ENCODE measurements at places on chromosomes 2 and 18. TPM values are rescaled to one million over a fixed set of nuclear protein-coding genes. Genes with fewer than 3 reads are reported as not detected.

CNGA3 gene
- total RNA-seq = not detected

PRLH gene
- not detected for total RNA-seq

UGT1A9 gene
- total RNA-seq = 0.08 TPM

FAM237A gene
- total RNA-seq = not detected

GRCh38 chr2:232888099-232888836 lies 18.2 kb downstream of the SNORC start:
- no peak for ATAC-seq

DNA sequence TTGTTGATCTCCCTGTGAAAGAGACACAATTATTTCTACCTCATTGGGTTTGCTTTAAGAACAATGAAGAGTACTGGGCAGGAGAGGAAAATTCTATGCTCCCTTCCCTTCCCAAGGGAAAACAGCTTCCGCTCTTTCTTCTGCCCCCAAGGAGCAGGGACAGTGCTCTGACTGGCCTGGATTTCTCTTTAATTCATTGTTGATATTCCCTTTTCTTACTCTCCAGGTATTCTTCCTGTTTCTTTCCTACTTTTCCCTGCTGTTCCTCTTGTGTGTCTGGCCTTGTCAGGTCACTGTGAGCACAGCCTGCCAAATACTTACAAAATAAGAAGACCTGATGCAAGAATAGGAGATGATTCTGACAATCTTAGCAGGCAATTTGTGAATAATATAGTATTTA lies 49.6 kb upstream of the SPAG16 start:
- ATAC-seq = no peak

DNA sequence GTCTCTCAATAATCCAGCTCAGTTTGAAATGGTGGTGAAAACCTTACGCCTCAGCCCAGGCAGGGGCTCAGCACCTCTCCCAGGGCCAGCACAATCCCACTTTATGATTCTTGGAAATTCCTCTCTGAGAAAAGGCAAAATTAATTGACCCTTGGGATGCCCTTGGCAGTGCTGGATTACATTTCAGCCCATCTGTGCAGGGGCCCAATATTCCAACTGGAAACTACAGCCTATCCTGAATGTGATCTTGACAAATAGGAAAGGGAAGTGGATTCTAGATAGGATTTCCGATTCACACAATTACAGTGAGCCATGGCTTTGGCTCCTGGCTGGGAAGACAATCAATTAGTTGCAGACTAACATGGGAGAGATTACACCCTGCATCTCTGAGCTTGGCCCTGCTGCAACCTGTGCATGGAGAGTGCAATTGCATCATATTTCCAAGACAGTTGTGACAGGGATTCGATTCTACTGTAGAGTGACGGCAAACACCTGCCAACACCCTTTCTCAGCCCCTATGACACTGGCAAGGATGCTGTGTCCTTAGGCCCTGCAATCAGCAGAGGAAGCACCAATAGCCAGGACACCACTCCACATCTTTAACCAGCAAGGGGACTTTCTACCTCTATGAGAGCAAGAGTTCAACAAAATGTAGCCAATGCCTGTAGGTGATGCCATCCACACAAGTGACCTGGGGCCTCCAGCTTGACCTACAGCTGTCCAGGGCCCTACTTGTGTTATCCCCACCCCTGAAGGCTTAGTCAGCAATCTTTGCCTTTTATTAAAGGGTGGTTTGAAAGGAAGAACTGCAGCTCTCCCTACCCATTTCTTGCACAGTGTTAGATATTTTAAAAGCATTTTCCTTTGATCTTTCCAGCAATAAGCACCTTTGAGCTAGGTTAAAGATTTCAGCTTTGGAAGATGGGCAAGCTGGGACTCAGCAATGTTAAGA lies 187.2 kb upstream of the HS6ST1 start:
- ATAC-seq = peak; percentile 5

- ATAC-seq = peak; percentile 65
Measured at GRCh38 chr2:127768775-127769479, 42.0 kb downstream of the WDR33 start.

GRCh38 chr2:15667809-15668556 lies 76.3 kb downstream of the DDX1 start:
- no peak for ATAC-seq

GRCh38 chr2:205633994-205634393 lies 48.3 kb upstream of the NRP2 start:
- ATAC-seq = no peak

DNA sequence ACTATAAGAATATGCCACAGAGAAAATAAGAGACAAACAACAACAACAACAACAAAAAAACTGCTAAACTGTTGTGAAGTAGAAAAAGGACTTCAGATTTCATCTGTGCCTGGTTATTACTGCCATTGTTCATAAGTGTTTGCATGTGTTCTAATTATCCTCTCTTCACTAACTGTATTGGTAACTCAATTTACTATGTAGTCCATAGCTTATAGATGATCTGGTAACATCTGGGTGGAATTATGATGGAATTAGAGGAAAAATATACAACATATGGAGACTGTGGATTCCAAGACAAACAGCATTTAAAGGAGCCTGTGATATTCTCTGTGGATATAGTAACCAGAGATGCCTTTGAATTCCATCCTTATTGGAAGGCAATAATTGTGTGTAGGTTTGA lies 1891.5 kb upstream of the PIK3C3 start:
- no peak for ATAC-seq

DNA sequence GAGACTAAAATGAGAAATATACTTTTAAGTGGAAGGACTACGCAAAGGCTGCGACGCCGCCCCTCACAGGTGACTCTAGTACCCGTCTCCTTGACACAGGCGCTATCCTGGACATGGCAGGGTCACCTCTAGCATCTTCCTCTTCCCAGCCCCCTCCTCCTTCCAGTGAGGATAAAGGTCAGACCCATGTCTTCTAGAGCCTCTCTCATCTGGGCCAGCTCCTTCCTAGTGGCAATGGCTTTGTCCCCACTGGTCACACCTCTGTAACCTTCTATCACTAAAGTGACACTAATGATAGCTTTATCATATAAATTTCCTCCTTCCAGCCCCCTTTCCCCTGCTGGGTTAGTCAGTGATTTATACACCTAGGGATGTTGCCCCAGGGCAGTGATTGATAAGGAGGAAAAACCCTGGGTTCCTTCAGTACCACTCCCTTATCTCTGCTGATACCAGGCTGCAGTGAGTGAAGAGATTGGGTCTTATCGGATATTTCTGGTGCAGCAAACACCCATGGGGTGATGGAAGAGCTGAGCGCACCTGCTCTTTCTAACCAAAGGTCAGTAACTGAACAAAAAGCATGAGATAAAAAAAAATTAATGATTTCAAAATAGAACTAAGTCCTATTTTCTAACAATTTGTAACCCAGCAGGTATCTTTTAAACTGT lies 62.0 kb upstream of the FZD5 start:
- no peak for ATAC-seq

DNA sequence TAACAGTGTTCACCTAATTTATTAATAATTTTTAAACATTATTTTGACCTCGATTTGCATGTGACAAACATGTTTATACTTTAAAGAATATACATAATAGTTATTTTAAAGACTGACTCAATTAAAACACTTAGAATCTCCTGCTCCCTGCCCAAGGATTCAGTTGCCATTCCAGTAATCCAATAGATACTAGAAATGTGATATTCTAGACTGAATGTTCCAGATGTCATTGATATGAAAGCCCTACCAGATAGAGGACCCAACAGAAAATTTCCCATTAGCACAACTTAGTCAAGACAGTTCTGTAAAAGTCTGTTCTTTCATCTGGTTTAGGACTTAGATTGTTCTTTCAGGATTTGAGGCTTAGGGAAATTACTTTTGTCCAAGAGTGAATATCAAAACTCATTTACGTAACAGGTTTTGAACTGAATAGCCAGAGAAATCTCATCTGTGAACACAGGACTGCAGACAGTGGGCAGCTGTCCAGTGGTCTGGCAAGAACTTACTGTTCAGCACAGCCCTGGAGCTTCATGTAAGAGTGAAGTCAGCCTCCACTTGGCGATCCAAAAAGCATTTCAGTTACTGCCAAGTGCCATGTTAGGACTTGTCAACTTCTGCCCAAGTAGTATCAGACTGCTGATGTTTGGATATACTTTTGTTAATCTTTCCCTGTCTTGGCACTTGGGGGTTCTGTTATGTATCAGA lies 77.5 kb downstream of the OSBPL6 start:
- ATAC-seq = peak; percentile 69

GRCh38 chr2:144084114-144084661 lies 435.7 kb downstream of the ZEB2 start:
- no peak for ATAC-seq

DNA sequence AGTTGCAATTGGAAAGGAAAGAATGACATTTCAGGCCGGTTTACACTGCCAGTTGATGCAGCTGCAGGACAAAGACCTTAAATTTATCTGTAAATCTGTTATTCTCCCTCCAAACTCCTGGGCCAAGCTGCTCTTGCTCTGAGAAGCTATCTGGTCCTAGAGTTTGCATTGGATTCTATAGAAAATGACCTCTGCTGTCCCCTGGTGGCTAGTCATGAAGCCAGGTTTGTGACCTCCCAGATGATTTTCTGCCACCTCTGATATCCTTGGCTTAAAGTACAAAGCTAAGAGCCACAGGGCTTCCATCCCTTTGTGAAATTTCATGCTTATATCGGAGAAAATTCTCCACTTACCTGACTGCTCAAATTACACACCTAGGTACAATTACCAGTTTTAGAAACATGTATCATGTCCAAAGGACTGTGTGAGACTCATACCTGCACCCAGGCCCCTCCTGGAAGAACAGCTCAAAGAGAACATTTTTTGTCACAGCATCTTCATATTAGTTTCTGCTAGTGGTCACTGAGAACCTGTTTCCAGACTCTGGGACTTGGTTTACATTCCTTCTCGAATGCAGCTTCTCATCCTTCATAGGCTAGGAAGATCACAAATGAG lies 28.9 kb upstream of the IER3IP1 start:
- ATAC-seq = peak; percentile 48

DNA sequence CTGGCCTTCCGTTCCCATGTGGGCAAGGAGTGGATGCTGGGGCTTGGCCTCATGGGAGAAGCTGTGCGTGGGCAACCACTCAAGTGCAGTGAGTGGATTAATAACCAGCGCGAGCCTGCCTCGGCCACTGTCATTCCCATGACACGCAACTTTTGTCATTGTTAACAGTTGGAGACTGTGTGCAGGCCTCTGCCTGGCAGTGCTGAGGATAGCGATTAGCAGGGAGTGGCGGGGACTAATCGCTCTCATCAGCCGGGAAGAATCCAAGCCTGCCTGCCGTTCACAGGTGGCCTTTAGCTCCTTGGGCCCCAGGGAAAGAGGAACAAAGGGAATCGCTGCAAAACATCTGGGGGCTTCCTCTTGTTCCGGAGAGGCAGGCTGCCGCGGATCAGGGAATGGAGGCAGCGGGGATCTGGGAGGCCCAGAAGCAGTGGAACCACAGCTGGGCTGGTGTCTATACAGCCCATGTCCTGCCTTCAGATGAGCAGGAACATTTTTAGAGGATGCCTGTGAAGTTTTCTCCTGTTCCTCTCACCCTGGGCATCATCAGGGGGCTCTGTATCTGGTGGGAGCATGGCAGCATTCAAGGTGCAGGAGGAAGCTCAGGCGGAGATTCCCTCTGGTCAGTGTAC lies 53.8 kb downstream of the CTIF start:
- no peak for ATAC-seq

GRCh38 chr2:218024871-218025270 lies 22.1 kb upstream of the TNS1 start:
- ATAC-seq = no peak

- ATAC-seq = no peak
Measured at GRCh38 chr2:126799301-126799700, 99.4 kb upstream of the TEX51 start.

DNA sequence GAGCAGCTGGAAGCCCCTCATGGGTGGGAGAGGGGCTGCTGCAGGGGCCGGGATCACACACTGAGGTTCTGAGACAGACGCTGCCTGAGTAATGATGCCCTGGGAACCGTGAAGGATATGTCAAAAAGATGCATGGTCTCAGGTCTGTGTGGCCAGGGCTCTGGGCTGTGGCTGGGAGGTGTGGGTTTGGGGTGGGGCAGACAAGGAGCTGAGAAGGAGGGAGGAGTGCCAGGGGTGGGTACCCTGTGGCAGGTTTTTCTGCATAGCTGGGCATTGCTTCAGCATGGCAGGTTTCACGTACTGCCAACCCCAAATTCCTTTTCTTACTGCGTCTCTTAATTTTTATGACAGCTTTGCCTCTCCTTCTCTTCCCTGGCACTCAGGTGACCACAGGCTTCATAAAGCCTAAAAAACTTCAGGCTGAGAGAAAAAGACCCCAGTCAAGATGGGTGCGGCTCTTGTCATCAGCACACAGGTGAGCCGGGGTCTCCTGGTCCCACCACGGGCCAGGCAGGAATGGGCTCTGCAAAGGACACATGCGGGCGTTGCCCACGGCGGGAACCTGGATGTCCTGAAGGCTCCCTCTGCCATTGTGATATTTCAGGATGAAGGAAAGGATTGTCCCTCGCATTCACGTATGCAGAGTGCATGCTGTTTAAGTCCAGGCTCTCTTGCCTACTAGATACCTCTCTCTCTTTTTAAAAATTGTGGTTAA lies 18.0 kb downstream of the MALL start:
- peak; percentile 78 for ATAC-seq

GRCh38 chr18:77495079-77495478 lies 245.4 kb downstream of the GALR1 start:
- no peak for ATAC-seq

GRCh38 chr2:68931799-68932198 lies 20.9 kb downstream of the GKN2 start:
- ATAC-seq = no peak

DNA sequence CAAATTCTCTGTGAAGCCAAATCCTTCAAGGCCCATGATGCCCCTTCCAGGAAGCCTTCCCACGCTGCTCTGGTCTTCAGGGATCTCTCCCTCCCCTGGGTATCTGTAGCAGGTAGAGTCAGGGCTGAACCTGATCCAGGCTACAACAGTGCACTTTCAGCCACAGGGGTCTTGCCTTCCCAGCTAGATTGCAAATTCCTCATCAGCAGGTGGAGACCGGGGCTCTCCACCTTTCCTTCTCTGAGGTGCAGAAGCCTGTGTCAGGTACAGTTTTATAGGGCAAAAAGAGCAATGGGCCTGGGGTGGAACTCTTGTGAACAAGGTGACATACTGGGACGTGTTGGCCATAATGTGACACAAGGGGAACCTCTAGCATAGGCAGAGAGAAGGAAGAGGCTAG lies 312.9 kb downstream of the MYCN start:
- no peak for ATAC-seq

DNA sequence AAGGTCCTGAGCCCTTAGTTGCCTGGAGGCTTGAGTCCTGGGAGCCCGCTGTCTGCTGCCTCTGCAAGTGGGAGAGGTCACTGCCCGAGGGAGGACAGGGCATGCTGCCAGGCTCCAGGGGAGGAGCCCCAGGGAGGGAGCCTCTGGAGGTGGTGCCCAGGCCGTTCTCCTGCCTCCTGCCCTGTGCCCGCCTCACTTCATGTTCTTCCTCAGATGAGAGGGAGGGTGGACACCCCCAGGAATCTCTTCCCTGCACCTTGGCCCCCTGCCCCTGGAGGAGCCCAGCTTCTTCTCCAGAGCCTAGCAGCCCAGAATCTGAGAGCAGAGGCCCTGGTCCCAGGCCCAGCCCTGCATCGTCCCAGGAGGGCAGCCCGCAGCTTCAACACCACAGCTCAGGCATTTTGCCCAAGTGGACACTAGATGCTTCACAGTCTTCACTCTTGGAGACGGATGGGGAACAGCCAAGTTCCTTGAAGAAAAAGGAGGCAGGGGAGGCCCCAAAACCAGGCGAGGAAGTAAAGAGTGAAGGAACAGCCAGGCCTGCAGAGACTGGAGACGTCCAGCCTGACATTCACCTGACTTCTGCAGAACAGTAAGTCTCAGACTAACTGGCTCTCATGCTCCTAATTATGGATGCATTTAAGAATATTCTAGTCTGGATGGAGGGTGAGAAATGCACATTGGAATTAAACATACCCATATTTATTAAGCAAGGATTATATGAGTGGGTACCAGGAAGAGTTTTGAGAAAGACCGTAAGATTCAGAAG lies 12.1 kb downstream of the PSD4 start:
- ATAC-seq = peak; percentile 20
